ENCODE measurements at places on chromosomes 6 and 20. TPM values are rescaled to one million over a fixed set of nuclear protein-coding genes. Genes with fewer than 3 reads are reported as not detected.

GRCh38 chr6:108793516-108794251 is 54.5 kb upstream of the ARMC2 start:
- H3K27me3 ChIP-seq: peaks cover 2% of the 10 kb centered on the region
- DNase-seq: no peak
- no peak overlapping the region for H3K4me3 ChIP-seq
- peaks cover 25% of the 10 kb centered on the region for H3K4me1 ChIP-seq
- H3K36me3 ChIP-seq: no peaks in the 10 kb centered on the region

GRCh38 chr6:111849298-111849697 is 24.0 kb downstream of the FYN start:
- H3K27me3 ChIP-seq: no peaks in the 10 kb centered on the region
- peaks cover 60% of the 10 kb centered on the region for H3K36me3 ChIP-seq
- no peak for DNase-seq
- H3K4me1 ChIP-seq: peaks cover 45% of the 10 kb centered on the region
- no peak overlapping the region for H3K4me3 ChIP-seq

GRCh38 chr6:147895272-147895671 is 386.8 kb downstream of the SAMD5 start:
- no peak for DNase-seq
- no peak overlapping the region for H3K27ac ChIP-seq
- H3K36me3 ChIP-seq: no peaks in the 10 kb centered on the region
- H3K4me3 ChIP-seq: no peak overlapping the region

DNA sequence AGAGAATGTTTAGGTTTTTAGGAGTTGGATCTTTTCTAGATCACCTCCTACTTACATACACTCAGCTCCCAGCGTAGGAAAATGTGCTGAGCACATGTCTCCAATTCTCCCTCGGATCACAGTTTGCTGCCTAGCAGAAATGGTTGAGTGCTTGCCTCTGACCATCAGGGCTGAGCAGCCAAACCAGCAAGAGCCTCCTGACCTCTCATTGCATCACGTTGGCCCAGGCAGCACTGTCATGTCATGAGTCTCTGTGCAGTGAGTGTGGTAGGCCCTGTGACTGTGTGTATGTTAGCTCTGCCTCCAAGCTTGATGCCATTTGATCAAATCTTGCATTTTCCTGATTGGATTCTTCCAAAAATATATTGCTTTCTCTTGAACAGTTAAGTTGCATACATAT is 112.0 kb downstream of the LRRC1 start:
- H3K27me3 ChIP-seq: no peaks in the 10 kb centered on the region
- no peaks in the 10 kb centered on the region for H3K36me3 ChIP-seq
- no peak overlapping the region for H3K27ac ChIP-seq
- no peak overlapping the region for H3K4me3 ChIP-seq
- no peak for DNase-seq

DNA sequence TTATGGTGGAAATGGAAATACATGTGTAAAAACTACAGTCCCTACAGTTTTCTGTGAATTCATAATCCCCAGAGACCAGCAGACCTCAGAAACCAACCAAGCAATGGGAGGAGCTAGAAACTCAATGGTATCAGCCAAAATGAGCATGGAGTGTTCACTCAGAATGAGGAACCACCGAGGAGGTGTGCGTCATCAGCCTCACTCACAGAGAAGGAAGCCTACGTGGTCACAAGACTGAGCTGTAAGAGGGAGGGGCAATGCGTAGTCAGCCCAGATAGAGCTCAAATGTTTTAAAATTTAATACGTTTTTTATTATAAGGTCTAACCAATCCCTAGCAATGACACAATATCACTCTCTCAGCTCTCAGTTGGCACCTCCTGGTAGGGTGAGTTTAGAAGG is 17.4 kb downstream of the MYLK4 start:
- no peak overlapping the region for H3K27ac ChIP-seq
- H3K4me3 ChIP-seq: no peak overlapping the region
- H3K36me3 ChIP-seq: no peaks in the 10 kb centered on the region
- DNase-seq: peak; percentile 59

DNA sequence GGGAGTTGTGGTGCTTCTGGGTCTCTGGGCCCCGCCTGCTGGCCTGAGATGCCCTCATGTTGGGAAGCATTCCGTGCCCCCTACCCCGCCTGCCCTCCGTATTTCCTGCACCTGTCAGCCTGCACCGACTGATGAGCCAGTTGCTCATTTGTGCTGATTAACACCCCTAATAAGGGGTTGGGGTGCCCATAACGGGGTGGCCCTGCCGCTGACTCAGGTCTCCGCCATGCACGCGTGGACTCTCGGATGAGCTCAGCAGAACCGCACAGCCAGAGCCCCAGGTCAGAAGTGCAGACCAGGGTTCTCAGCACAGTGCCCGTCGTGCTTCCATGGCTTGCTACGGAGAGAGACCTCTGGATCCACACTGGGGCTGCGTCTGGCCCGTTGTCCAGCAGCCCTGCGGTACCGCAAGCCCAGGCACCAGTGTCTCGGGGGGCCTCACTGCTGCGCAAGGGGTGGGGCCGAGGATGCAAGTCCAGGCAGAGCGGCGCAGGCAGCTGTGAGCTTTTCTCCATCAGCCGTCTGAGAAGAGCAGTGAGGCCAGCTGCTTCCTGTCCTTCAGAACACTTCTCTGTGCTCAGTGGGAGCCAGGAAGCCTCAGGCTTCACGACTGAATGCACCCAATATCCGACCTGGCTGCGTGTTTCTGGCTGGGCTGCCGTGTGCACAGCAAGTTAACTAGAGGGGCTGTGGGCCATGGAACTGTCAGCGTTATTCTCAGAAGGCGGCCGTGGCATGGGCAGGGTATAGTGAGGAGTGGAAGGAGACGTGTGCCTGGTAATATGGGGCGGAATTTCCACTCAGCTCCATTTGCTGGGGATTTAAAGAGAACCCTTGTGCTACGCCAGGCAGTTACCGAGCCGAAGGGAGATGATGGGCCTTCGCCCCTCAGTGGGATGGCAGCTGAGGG is 18.6 kb downstream of the MTG2 start:
- peaks cover 36% of the 10 kb centered on the region for H3K36me3 ChIP-seq
- no peaks in the 10 kb centered on the region for H3K4me1 ChIP-seq
- no peak for DNase-seq
- no peak overlapping the region for H3K27ac ChIP-seq
- H3K4me3 ChIP-seq: no peak overlapping the region
- H3K27me3 ChIP-seq: no peaks in the 10 kb centered on the region

DNA sequence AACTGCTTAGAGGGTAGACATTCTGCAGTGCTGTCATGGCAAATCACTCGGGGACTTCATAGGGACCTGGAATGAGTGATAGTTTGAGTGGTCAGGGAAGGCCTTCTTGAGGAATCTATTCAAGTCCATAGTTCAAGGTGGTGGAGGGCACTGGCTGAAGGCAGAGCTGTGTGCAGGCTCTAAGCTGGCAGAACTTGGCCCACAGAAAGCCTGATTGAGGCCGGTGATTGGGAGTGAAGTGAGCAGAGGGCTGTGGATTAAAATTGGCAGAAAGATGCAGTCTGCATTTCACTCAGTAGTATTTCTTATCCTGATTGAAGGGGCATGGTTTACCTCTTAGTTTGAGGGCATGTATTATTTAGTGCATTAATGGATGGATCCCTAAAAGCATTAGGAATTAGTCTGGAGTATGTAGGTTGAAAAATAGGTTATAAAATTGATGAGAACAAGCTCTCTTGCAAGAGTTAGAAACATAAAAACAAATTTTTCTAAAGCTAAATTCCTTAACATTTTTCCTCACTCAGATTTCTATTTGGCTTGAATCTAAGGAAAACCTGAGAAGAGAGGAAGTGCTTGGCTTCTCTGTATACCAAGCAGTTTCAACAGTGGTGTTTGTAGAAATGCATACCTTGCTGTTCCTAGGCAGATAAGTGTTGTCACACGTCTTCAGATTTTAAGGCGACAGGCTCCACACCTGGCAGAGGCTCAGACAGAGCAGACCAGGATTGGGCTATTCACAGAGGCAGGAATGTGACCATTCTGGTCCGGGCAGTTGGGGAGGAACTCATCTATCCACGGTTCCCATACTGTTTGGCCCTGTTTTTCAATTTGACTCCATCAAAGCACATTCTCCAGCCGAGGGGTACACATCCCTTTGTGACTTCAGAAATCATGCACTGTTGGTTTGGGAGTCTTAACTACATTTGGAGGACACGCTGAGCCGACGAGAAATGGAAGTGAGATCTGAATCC is 45.2 kb downstream of the UTRN start:
- H3K27me3 ChIP-seq: no peaks in the 10 kb centered on the region
- H3K4me1 ChIP-seq: peaks cover 19% of the 10 kb centered on the region
- H3K4me3 ChIP-seq: no peak overlapping the region
- no peak for DNase-seq

DNA sequence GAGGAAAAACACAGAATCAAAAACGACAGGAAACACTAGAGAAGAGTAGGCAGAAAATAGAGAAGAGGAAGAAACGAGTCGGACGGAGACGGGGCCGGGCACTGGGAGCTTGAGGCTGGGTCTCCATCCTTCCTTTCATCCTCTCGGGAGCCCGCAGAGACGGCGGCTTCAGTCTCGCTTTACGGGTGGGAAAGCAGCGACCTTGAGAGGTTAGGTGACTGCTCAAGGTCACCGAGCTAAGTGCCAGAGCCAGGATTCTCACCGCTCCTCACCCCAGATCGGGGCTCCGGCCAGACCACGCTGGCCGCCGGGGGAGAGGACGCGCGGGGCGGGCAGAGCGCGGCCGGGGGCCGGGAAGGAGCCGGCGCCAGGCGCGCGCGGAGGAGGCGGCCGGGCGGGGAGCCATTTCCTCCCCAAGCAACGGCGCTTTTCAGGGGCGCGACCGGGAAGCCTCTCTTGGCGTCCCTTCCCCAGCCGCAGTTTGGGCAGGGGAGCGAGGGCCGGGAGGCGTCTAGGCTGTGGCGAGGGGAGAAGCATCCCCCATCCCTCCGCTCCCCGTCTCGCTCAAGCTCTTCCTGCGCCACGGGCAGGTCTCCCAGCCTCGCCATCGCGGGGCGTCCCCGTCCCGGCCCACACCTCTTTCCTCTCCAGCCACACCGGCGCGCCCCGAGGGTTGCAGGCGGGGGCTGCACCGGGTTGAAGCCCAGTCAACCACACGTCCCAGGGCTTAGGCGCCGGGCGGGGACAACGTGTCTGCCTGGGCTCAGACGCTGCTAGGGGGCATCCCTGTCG is 24.1 kb upstream of the MAP3K7 start:
- DNase-seq: peak; percentile 28
- H3K4me3 ChIP-seq: peak overlapping the region; percentile 79
- H3K4me1 ChIP-seq: peaks cover 12% of the 10 kb centered on the region
- H3K27me3 ChIP-seq: peaks cover 69% of the 10 kb centered on the region
- H3K27ac ChIP-seq: no peak overlapping the region
- no peaks in the 10 kb centered on the region for H3K36me3 ChIP-seq

- no peak overlapping the region for H3K4me3 ChIP-seq
- peaks cover 15% of the 10 kb centered on the region for H3K4me1 ChIP-seq
- no peak for DNase-seq
- peaks cover 2% of the 10 kb centered on the region for H3K27me3 ChIP-seq
- H3K36me3 ChIP-seq: no peaks in the 10 kb centered on the region
Observed at GRCh38 chr6:26354162-26354561, 10.8 kb upstream of the BTN3A2 start.

GRCh38 chr6:2215342-2215741 is 30.1 kb downstream of the GMDS start:
- no peak for DNase-seq
- H3K4me3 ChIP-seq: no peak overlapping the region
- H3K27me3 ChIP-seq: peaks cover 3% of the 10 kb centered on the region
- no peaks in the 10 kb centered on the region for H3K36me3 ChIP-seq

GRCh38 chr6:170296746-170297575 is 6.1 kb upstream of the DLL1 start:
- H3K27ac ChIP-seq: no peak overlapping the region
- no peak for DNase-seq
- peaks cover 3% of the 10 kb centered on the region for H3K36me3 ChIP-seq
- peaks cover 79% of the 10 kb centered on the region for H3K27me3 ChIP-seq
- peaks cover 25% of the 10 kb centered on the region for H3K4me1 ChIP-seq

- H3K4me1 ChIP-seq: peaks cover 22% of the 10 kb centered on the region
- no peak overlapping the region for H3K27ac ChIP-seq
- H3K36me3 ChIP-seq: peaks cover 11% of the 10 kb centered on the region
- DNase-seq: no peak
- H3K4me3 ChIP-seq: peak overlapping the region; percentile 60
Observed at GRCh38 chr6:90297115-90297866, 648 bp upstream of the BACH2 start.

DNA sequence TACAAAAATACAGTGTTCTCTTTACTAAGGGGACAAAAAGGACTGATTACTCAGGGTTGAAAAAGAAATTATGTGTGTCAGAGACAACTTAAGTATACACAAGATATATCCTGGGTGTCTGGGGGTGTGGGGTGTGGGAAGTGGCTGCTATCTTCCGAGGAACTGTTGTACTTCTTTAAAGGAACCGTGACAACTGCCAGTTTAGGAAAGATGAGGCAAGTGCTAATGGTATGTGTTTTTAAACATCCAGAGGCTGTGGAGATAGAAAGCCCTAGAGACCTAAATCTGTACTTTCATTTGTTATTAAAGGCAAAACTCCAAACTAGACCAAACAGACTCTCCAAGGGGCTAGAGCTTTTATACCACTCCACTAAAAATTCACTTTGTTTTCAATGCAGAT is 95.6 kb downstream of the SNAP25 start:
- DNase-seq: no peak
- H3K4me3 ChIP-seq: no peak overlapping the region
- H3K36me3 ChIP-seq: no peaks in the 10 kb centered on the region
- peaks cover 3% of the 10 kb centered on the region for H3K4me1 ChIP-seq

DNA sequence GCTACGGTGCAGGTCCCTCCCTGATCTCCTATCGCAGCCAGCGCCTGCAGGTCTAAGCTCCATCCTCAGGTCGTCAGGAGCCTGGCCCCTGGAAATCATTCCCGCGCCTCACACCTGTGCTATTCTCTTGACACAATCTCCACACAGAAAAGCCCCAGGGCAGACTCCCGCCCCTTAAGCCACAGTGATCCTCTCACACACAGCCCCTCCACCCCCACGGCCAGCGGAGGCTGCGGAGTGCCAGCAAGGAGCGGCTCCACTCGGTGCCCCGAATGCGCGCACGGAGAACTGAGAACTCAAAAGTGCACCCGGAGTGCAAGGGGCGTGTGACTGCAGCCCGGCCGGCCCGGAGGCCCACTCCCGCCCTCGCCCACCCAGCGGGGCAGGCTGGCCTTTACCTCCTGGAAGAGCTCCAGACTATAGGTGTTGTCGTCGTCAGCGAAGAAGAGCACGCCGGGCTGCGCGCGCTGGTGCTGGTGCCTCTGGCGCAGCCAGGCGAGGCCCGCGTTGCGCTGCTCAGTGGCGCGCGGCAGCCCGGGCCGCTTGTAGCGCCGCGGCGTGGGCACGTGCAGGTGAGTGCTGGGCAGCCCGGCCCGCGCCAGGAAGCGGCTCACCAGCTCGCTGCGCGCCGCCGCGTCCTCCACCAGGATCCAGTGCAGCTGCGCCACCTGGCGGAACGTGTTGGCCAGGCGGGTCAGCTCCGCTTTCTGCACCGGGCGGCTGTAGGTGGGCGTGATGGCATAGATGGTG is 1.2 kb downstream of the B3GAT2 start:
- H3K4me1 ChIP-seq: peaks cover 20% of the 10 kb centered on the region
- peak; percentile 86 for DNase-seq
- peaks cover 51% of the 10 kb centered on the region for H3K27me3 ChIP-seq
- H3K36me3 ChIP-seq: no peaks in the 10 kb centered on the region

The C6orf15 gene
- not detected for total RNA-seq

The BCAS1 gene
- not detected for total RNA-seq

The TMEM74B gene
- 1.8 TPM for total RNA-seq

The NKAPL gene
- not detected for total RNA-seq

The SCUBE3 gene
- not detected for total RNA-seq

The CAPN11 gene
- 0.13 TPM for total RNA-seq

The TRIM10 gene
- total RNA-seq: 0.08 TPM

The TDRD6 gene
- not detected for total RNA-seq

The PGM3 gene
- 20.7 TPM for total RNA-seq

The KCNQ2 gene
- total RNA-seq: not detected

The SEMG2 gene
- not detected for total RNA-seq

The MOG gene
- not detected for total RNA-seq

The ELOVL2 gene
- total RNA-seq: not detected

The SYNGAP1 gene
- 35.3 TPM for total RNA-seq

The TSBP1 gene
- not detected for total RNA-seq

The SPTLC3 gene
- total RNA-seq: not detected

The PPP1R3G gene
- total RNA-seq: 0.10 TPM
